ENCODE measurements at places on chromosomes 12 and 14. TPM values are rescaled to one million over a fixed set of nuclear protein-coding genes. Genes with fewer than 3 reads are reported as not detected.

The TGM1 gene
- total RNA-seq = 3.4 TPM

The SSTR1 gene
- total RNA-seq = not detected

The MYF5 gene
- not detected for total RNA-seq

The TAS2R7 gene
- not detected for total RNA-seq

The ENDOU gene
- total RNA-seq = not detected

The TAS2R30 gene
- total RNA-seq = 2.9 TPM

The RILPL2 gene
- total RNA-seq = 15.7 TPM

The KRT75 gene
- total RNA-seq = not detected

DNA sequence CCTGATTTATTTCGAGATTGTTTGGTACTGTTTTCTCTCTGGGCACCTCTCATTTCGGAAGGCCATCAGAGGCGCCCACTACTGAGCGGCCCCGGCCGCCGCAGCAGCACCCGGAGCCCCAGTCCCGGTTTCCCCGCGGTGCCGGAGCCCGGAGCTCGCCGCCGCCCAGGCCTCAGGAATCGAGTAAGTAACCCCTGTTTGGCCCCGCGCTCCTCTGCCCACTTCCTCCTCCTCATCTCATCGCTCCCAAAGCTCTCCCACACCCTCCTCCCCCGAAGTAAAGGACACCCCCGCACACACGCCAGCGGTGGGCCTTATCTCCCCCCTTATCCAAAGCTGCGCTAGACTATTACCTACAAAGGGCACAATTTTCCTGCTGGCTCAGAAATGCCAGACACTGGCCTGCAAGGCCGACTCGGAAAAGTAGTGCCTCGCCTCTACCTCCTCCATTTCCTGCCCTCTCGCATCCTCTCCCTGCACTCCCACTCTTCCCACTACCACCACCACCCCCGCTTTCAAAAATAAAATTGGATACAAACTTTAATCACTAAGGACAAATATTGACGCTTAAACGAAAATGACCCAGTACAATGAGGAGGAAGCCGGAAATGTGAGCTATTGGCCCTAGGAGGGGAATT, 637 bp upstream of the FOXG1 start:
- DNase-seq = no peak

DNA sequence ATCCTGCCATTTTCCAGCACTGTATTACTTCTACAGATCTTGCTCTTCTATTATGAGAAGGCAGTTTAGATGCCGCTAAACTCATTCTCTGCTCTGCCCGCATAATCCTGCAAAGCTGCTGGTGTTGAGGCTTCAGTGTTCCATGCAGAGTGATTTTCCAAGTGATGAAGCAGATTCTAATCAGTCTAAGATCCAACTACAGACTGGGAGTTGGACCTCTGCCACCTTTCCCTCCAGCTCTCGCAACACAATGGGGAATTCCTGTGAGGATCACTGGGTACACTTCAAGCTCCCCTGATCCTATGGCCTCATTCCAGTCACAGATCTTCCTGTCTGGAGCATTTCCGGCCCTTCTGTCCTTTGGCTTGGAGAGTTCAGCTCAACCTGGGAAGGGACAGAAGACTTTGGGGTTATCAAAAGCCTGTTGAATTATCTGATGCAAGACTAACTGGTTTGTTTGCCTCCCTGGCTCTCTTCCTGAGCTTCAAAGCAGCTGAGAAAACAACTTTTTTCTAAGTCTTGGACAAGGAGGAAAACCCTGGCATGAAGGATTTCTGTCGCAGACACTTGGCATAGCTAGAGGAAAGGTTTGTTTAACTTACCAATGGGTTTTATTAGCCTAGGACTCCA, 333.9 kb downstream of the ZFP36L1 start:
- DNase-seq = no peak

GRCh38 chr14:41071351-41071750, 535.3 kb upstream of the LRFN5 start:
- no peak for DNase-seq

DNA sequence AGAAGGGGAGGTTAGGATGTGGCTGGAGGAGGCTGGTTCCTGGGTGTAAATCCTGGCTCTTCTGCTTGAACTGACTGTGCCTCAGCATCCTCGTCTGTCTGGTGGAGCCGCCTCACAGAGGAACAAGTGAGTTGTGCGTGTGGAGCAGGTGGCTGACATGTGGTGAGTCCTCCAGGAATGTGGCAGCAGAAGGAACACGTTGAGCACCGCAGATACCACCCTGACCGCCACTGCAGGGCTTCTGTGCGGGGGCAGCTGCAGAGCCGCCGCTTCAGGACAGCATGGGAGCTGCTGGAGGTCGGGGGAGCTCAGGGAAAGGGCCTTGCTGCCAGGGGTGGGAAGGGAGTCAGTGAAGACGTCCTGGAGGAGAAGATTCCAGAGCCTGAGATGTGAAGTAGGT, 48.9 kb downstream of the TRAF3 start:
- DNase-seq = no peak

GRCh38 chr12:131919366-131920156, 9.5 kb upstream of the PUS1 start:
- no peak for DNase-seq

DNA sequence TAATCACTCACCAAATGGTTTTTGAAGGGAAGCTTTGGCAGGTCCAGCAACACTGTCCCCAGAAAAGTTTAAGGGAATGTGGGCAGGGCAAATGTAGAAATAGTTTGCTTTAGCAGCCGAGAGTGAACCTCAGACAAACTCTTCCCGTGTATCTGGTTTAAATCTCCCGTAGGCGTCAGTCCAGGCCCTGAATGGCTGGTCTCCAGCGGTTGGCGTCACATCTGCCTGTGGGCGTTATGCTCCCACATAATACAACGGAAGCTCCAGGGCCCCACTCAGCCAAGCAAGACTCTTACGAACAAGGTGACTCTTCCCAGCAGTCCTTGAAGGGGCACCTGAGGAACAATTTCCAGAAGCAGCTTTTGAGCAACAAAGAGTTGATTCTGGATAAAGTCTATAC, 942 bp downstream of the ZC2HC1C start:
- DNase-seq = no peak

DNA sequence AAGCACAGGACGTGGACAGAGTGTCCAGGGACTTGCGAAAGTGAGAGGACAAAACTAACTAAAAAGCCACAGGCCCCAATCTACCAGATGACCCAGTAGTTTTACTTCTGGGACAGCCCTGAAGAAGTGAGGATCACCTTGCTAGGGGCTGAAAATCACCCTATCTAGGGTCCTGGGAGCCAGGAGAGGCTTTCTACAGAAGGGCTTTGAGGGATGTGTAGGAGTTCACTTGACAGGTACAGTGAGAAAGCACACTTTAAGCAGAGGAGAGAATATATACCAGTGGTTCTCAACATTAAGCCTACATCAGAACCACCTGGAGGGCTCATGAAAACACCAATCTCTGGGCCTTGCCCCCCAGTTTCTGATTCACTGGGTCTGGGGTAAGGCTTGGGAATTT, 60.8 kb downstream of the ZNF664 start:
- no peak for DNase-seq

GRCh38 chr12:133235401-133236112, at the start of gene ANHX:
ANHX (minus strand) TSS chr12:133235877; CDS start chr12:133234356, 1,521 bp downstream.
- no peak for DNase-seq

DNA sequence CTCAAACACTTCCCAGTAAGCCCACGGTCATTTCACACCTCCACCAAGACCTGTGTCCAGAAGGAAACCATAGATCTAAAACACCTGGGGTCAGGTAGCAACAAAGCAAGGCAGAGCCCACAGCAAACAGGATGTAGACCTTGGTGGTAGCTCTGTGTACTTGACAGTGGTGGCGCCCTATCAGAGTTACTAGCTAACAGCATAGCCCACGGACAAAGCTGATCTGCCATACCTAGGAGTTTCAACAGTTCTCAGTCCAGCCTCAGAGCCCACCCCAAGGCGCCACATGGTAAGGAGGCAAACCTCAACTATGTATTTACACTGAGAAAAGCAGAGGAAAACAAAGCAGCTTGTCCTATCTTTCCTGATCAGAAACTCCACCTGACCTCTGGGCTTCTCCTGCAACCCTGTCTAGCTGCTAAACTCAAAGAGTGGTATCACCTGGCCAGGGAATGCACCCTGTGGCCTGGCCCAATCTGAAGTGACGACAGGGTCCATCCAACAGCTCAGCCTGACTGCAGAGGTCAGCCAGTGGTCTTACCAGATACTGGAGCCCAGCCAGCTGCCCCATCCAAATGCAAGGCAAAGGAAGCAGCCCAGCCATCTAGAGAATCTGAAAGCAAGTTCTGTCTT, 46.3 kb downstream of the STON2 start:
- DNase-seq = no peak

DNA sequence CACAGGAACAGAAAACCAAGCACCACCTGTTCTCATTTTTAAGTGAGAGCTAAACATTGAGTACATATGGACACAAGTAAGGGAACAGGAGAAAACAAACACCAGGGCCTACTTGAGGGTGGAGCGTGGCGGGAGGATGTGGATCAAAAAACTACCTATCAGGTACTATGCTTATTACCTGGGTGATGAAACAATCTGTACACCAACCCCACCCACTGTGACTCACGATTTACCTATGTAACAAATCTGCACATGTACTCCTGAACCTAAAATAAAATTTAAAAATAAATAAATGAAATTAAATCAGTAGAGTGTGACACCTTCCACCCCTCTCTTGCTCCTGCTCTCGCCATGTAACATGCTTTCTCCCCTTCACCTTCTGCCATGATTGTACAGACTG, 615.5 kb downstream of the RPL10L start:
- DNase-seq = no peak

DNA sequence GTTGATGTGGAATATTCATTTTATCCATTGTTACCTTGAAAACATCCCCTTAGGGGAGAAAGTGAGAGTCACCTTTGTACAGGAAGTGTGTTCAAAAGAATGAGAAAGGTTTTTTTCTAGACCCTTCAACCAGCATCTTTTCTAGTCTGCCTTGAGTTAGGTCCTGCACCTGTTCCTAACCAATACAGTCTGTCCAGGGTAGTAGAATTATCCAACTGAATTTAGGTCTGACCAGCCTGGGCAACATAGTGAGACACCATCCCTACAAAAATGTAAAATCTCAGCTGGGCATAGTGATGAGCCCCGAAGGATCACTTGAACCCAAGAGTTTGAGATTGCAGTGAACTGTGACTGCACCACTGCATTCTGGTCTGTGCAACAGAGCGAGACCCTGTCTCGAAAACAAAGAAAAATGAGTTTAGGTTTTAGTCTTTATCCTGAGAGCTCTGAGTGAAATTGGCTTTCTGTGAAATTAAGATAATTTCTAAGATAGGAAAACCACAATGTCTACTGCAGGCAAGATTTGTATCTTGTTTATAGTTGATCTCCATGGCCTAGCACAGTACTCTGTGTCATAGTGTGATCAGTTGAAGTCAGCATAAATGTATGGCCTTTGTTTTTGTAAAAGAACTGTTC, 25.2 kb downstream of the ARHGAP5 start:
- DNase-seq = peak; percentile 24

DNA sequence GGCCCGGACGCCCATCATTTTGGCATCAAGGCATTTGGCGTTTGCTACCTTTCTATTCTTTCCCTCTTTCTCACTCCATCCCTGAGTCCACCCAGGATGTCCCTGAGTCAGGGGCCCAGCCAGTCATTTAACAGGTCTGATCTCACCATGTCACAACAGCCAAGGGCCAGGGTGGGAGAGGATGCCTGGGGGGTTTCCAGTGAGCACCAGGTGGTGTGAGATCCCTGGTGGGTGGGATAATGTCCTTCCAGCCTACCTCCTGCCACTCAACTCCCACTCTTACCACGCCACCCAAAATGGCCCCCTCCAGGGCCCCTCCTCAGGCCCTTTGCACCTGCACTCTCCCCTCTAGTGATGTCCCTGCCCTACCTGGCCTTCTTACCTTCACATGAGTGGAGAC, 310.8 kb downstream of the BCL11B start:
- no peak for DNase-seq

- no peak for DNase-seq
Observed at GRCh38 chr12:118582863-118583262, 206.5 kb downstream of the SUDS3 start.

DNA sequence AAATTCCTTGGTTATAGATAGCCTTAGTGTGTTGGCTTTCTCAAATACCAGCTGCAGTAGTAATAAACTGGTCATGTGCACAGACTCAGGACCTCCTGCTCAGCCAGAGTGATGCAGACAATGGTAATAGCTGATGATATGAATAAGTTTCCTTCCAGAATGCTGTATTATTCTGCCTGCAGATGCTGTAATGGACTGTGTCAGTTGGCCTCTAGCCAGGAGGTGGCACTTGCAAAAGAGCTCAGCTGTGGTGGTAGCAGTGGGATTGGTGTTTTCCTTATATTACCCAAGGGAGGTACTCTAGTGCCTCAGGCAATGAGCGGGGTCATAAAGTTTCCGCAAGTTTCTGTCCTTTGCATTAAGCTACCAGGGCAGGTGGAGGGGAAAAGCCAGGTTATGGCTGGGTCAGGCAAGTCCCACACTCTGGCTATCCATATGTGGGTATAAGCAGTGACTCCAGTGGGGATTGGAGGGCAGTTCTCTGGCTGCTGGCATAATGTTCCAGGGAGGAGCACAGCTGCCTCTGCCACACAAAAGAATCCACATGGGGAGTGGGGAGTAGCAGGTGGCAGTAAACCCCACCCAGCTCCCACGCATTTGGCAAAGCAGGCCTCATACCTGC, 14.0 kb upstream of the MUCL1 start:
- DNase-seq = no peak

DNA sequence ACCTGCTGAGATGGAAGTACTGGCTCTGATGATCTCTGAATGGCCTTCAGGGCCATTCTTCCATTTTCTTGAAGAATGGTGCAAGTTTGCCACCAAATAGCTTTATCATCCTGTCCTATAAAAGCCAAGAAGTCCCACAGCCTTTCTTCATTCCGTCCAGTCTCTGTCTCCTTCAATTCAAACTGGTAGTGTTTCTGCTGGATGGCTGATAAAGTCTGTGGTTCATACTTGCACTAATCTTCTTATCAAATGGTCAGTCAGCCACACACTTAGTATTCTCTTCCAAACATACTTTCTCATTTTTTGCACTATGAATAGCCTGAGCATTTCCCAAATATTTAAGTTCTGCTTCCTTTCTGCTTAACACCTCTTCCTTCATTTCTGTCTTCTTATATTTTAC, 39.4 kb upstream of the BEGAIN start:
- DNase-seq = no peak
